K562 (cell line): ENCODE measurements at places on chromosomes 3 and 15. TPM values are rescaled to one million over a fixed set of nuclear protein-coding genes. Genes with fewer than 3 reads are reported as not detected.

AGBL1 gene
- not detected in 2 replicates for total RNA-seq

HRG gene
- not detected in 2 replicates for total RNA-seq

ZBTB47 gene
- total RNA-seq: 2.9 and 4.6 TPM in 2 replicates

CKMT1A gene
- 8.3 and 8.4 TPM in 2 replicates for total RNA-seq

DNA sequence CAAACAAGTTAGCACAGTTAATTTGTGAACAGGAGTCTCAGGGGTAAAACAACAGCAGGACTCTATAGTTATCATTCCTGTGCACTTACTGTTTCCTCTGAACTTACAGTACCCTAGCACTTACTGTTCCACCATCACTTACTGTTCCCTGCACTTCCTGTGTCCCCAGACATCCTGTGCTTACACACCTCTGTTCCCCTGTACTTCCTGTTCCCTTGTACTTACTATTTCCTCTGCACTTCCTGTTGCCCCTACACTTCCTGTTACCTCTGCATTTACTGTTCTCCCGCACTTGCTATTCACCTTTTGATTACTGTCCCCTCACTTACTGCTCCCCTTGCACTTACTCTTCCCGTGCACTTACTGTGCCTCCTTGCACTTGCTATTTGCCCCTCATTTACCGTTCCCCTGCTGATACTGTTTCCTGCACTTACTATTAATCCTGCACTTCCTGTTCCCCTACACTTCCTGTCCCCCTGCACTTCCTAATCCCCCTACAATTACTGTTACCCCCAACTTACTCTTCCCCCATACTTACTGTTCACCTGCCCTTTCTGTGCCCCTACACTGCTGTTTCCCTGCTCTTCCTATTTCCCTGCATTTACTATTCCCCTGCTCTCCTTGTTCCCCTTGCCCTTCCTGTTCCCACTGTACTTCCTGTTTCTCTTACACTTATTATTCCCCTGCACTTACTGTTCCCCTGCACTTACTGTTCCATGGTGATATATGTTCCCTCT is 30.3 kb downstream of the TPRA1 start:
- H3K36me3 ChIP-seq: no peaks in the 10 kb centered on the region
- H3K4me3 ChIP-seq: no peak overlapping the region
- no peaks in the 10 kb centered on the region for H3K27me3 ChIP-seq
- H3K27ac ChIP-seq: no peak overlapping the region
- DNase-seq: peak; percentile 21

GRCh38 chr15:93020976-93021772 is 67.8 kb downstream of the RGMA start:
- no peak overlapping the region for H3K27ac ChIP-seq
- DNase-seq: no peak
- peaks cover 98% of the 10 kb centered on the region for H3K36me3 ChIP-seq
- no peak overlapping the region for H3K4me3 ChIP-seq
- H3K27me3 ChIP-seq: no peaks in the 10 kb centered on the region

GRCh38 chr3:168865022-168865551 is 769.4 kb upstream of the GOLIM4 start:
- no peaks in the 10 kb centered on the region for H3K27me3 ChIP-seq
- no peak overlapping the region for H3K27ac ChIP-seq
- no peaks in the 10 kb centered on the region for H3K4me1 ChIP-seq
- no peaks in the 10 kb centered on the region for H3K36me3 ChIP-seq
- DNase-seq: peak; percentile 3

DNA sequence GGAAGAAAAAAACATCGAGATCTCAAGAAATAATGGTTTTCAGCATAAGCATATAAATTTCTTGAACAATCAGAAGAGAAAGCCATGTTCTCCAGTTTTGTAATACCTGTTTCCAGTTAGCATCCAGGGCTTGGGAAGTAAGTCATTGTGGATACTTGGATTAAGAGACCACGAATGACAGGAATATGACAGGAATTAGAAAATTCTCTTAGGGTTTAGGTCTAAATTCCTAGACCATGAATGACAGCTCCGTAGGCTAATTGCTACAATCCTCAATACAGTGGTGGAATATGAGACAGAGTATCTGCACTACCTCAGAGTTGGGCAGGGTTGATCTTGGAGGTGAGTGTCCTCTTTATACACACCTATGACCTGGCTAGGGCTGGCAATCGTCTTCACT is 517.5 kb downstream of the NTRK3 start:
- H3K36me3 ChIP-seq: no peaks in the 10 kb centered on the region
- H3K27me3 ChIP-seq: no peaks in the 10 kb centered on the region
- no peak overlapping the region for H3K4me3 ChIP-seq

DNA sequence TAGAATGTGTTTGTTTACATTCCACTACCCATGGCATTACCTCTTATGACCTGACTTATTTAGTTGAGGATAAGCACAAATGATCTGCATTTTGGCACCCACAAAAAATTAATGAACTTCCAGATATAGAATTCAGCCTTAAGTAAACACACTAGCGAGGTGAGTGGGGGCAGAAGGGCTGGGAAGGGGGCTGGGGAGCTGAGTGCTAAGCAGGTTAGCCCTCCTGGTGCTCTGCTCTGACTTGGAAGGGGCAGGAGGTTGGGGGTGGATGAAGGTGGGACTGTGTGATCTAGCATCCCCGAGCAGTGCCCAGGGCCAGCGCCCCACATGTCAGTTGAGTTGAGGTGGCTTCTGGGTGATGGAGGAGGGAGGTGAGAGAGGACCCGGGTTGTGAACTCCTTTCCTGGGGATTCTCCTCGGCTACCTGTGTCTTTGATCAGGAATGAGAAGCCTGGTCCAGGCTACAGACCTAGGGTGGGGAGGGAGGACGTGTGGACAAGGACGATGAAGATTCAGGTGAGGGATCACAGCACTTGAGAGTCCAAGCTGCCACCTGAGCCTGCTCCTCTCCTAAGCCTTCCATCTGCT is 178.6 kb upstream of the SMAD3 start:
- H3K4me1 ChIP-seq: peaks cover 5% of the 10 kb centered on the region; the same call in 2 of the 3 replicates
- H3K27ac ChIP-seq: no peak overlapping the region
- H3K27me3 ChIP-seq: peaks cover 21% of the 10 kb centered on the region
- no peak for DNase-seq

- H3K36me3 ChIP-seq: no peaks in the 10 kb centered on the region
- no peak overlapping the region for H3K27ac ChIP-seq
- DNase-seq: no peak
- H3K4me1 ChIP-seq: peaks cover 26% of the 10 kb centered on the region
- no peaks in the 10 kb centered on the region for H3K27me3 ChIP-seq
Measured at GRCh38 chr3:10137178-10137577, 4.4 kb upstream of the VHL start.

GRCh38 chr3:134057654-134058110 is 28.0 kb upstream of the SLCO2A1 start:
- H3K36me3 ChIP-seq: no peaks in the 10 kb centered on the region
- H3K27me3 ChIP-seq: no peaks in the 10 kb centered on the region; the same call in 2 of the 3 replicates
- H3K4me3 ChIP-seq: no peak overlapping the region
- no peak overlapping the region for H3K27ac ChIP-seq
- no peaks in the 10 kb centered on the region; the same call in 2 of the 3 replicates for H3K4me1 ChIP-seq
- peak; percentile 19 for DNase-seq

DNA sequence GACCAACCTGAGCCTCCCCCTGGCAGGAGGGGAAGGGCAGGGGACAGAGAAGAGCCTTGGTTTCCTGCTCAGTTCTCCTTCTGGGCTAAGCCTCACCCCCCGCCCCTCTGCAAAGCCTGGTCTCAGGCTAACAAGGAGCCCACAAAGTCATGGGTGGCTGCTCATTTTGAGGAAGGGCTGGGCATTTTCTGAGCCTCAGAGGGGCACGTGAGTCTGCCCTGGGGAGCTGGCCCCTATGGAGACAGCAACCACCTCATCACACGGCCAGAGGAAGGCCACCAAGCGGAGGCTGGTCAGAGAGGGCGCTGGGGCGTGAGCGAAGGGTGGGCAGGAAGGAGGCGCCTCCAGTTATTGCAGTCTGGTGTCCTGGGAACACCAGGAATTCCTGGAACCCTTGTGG is 18.7 kb downstream of the ABTB1 start:
- no peak overlapping the region for H3K4me3 ChIP-seq
- H3K27me3 ChIP-seq: peaks cover 25% of the 10 kb centered on the region
- no peak overlapping the region for H3K27ac ChIP-seq
- no peaks in the 10 kb centered on the region for H3K36me3 ChIP-seq

- DNase-seq: no peak
- no peak overlapping the region for H3K4me3 ChIP-seq
- no peaks in the 10 kb centered on the region for H3K36me3 ChIP-seq
Measured at GRCh38 chr3:76940181-76940770, 99.6 kb upstream of the ROBO2 start.

GRCh38 chr15:97521381-97522285 is 438.9 kb upstream of the ARRDC4 start:
- no peak overlapping the region for H3K4me3 ChIP-seq
- no peaks in the 10 kb centered on the region for H3K4me1 ChIP-seq
- H3K27me3 ChIP-seq: no peaks in the 10 kb centered on the region
- no peak for DNase-seq
- no peak overlapping the region for H3K27ac ChIP-seq

DNA sequence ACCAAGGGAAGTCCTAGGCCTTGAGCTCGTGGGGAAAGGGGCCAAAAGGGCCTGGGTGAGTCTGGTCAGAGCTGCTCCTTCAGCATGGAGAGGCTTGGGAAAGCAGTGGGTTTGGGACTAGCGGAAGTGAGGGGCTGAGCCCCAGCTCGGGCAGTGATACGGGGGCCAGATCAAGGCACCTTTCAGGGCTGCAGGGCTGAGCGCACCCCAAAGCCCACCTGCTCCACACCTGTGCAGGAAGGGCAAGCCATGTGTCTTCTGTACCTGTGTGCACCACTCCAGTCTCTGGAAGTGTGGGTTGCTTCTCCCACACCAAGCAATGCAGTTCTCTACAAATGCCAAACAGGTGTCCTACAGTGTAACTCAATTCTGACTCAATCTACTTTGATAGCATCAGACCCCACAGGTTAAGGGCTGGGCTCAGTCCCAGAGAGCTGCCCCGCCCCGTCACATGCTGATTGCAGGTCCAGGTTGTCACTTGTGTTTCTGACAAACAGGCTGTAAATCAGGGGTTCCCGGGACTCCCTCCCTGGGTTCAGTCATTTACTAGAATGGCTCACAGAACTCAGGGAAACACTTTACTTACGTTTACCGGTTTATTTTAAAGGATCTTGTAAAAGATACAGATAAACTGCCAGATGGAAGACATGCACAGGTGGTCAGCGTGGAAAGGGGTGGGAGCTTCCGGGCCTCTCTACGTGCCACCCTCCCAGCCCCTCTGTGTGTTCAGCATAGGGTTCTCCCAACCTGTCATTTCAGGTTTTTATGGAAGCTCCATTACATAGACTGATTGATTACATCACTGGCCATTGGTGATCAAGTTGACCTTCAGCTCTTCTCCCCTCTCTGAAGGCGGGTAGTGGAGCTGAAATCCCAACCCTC is 28.8 kb upstream of the KLF13 start:
- H3K4me3 ChIP-seq: no peak overlapping the region
- H3K27ac ChIP-seq: no peak overlapping the region
- H3K36me3 ChIP-seq: no peaks in the 10 kb centered on the region
- H3K27me3 ChIP-seq: peaks cover 24% of the 10 kb centered on the region

DNA sequence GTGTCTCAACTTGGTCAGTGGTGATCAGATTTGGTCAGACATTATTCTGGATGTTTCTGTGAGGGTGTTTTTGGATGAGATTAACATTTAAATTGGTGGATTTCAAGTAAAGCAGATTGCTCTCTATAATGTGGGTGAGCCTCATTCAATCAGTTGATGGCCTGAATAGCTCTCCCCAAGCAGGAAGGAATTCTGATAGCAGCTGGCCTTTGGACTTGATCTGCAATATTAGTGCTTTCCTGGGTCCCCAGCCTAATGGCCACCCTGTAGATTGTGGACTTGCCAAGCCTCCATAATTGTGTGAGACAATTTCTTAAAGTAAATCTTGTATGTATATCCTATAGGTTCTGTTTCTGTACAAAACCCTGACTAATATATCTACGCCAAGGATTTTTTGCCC is 153.9 kb upstream of the TBL1XR1 start:
- H3K36me3 ChIP-seq: no peaks in the 10 kb centered on the region
- H3K4me3 ChIP-seq: no peak overlapping the region
- DNase-seq: no peak
- no peaks in the 10 kb centered on the region for H3K27me3 ChIP-seq

GRCh38 chr3:31184261-31185061 is 290.0 kb upstream of the GADL1 start:
- no peaks in the 10 kb centered on the region for H3K27me3 ChIP-seq
- no peaks in the 10 kb centered on the region for H3K4me1 ChIP-seq
- no peak overlapping the region for H3K27ac ChIP-seq
- no peak for DNase-seq
- no peak overlapping the region for H3K4me3 ChIP-seq
- no peaks in the 10 kb centered on the region for H3K36me3 ChIP-seq

GRCh38 chr3:168722091-168722490 is 626.4 kb upstream of the GOLIM4 start:
- no peaks in the 10 kb centered on the region for H3K4me1 ChIP-seq
- no peak overlapping the region for H3K27ac ChIP-seq
- no peaks in the 10 kb centered on the region for H3K36me3 ChIP-seq
- H3K27me3 ChIP-seq: no peaks in the 10 kb centered on the region
- no peak for DNase-seq

GRCh38 chr15:51448622-51449399 is 107.4 kb downstream of the GLDN start:
- H3K27ac ChIP-seq: no peak overlapping the region
- H3K4me3 ChIP-seq: no peak overlapping the region
- H3K36me3 ChIP-seq: peaks cover 66% of the 10 kb centered on the region
- H3K4me1 ChIP-seq: no peaks in the 10 kb centered on the region
- no peak for DNase-seq
- H3K27me3 ChIP-seq: no peaks in the 10 kb centered on the region

DNA sequence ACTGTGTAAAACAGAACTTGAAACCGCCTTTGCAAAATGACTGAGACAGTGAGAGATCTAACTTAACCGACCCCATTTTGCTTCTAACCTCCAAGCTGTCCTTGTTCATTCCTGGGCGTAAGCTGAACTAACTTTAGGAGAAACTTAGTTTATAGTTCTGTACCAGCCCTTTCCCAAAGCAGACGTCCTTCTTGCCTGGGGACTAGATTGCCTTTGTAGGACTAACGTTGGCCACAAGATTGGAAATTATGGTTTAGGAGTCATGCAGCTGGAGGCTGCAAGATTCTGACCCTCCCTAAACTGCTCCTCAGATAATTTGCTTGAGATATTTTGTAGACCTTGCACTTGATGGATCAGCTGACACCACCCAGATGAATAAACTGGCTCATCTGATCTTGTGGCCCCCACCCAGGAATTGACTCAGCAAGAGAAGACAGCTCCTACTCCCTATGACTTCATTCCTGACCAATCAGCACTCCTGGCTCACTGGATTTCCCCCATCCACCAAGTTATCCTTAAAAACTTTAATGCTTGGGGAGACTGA is 219.9 kb upstream of the PROK2 start:
- H3K36me3 ChIP-seq: no peaks in the 10 kb centered on the region
- H3K4me1 ChIP-seq: no peaks in the 10 kb centered on the region; the same call in 1 of the 2 replicates
- H3K4me3 ChIP-seq: no peak overlapping the region
- no peaks in the 10 kb centered on the region; the same call in 1 of the 2 replicates for H3K27me3 ChIP-seq

DNA sequence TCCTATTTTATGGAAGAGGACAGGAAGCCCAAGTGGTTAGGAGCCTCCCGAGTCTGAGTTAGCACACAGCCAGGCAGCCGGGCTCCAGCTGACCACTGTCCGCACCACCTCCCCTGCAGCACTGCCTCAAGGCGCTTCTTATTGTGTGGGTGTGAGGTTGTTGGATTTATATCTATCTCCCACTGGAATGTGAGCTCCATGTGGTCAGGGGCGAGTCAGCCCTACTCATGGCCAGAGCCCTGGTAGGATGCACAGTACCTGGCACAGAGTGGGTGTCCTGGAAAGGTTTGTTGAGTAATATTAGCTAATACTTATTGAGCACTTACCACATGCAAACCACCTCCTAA is 9.7 kb upstream of the FBLN2 start:
- no peak for DNase-seq
- H3K36me3 ChIP-seq: no peaks in the 10 kb centered on the region
- peaks cover 23% of the 10 kb centered on the region for H3K27me3 ChIP-seq
- no peaks in the 10 kb centered on the region; the same call in 1 of the 2 replicates for H3K4me1 ChIP-seq

- no peak overlapping the region for H3K27ac ChIP-seq
- no peak overlapping the region for H3K4me3 ChIP-seq
- H3K36me3 ChIP-seq: no peaks in the 10 kb centered on the region
- no peak for DNase-seq
- no peaks in the 10 kb centered on the region for H3K27me3 ChIP-seq
Measured at GRCh38 chr3:78873641-78874040, 894.2 kb downstream of the ROBO1 start.
